ENCODE measurements at places on chromosomes 7 and 10.

- no peaks in the 10 kb centered on the region for H3K27me3 ChIP-seq
- H3K4me3 ChIP-seq: no peak overlapping the region
- no peaks in the 10 kb centered on the region for H3K4me1 ChIP-seq
- H3K36me3 ChIP-seq: no peaks in the 10 kb centered on the region
Measured at GRCh38 chr7:147803606-147804005, 787.0 kb upstream of the C7orf33 start.

GRCh38 chr7:107922886-107923285, 31.9 kb downstream of the DLD start:
- H3K4me1 ChIP-seq: peaks cover 32% of the 10 kb centered on the region
- no peaks in the 10 kb centered on the region for H3K27me3 ChIP-seq
- no peak overlapping the region for H3K4me3 ChIP-seq
- H3K36me3 ChIP-seq: peaks cover 93% of the 10 kb centered on the region
- no peak for ATAC-seq

DNA sequence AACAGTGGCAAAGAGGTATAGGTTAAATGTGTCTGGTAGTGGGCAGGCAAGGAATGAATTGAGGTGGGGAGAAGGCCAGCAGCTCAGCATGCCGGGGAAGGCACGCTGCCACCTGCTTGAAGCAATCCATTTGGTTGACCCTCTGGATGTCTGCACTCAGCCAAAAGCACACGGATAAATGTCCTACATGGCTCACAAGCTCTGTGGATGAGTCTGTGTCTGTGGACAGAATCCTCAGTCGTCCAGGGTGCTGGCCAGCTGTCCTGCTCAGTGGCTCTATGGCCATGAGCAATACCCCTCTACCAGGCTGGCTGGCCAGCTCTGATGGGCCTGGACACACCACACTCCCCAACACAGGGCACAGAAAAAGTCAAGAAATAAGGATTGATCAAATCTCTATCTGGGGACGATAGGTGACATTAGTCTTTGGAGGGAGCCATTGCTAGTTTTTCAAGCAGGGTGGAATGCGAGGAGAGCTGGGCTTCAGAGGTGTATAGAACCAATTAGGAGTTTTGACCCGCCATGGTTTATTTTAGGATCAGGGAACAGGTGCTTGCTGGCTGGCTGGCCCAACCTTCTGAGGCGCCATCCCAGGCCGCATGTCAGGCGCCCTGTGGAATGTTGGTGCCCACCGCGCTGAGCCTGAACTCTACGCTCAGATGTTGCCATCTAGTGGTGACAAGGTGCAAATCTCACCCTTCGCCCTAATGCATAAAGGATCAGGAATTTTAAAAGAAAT, 493.4 kb downstream of the TNS3 start:
- ATAC-seq: no peak
- no peak overlapping the region for H3K4me3 ChIP-seq
- no peak overlapping the region for H3K27ac ChIP-seq
- no peaks in the 10 kb centered on the region for H3K36me3 ChIP-seq
- H3K27me3 ChIP-seq: peaks cover 6% of the 10 kb centered on the region
- H3K4me1 ChIP-seq: no peaks in the 10 kb centered on the region

DNA sequence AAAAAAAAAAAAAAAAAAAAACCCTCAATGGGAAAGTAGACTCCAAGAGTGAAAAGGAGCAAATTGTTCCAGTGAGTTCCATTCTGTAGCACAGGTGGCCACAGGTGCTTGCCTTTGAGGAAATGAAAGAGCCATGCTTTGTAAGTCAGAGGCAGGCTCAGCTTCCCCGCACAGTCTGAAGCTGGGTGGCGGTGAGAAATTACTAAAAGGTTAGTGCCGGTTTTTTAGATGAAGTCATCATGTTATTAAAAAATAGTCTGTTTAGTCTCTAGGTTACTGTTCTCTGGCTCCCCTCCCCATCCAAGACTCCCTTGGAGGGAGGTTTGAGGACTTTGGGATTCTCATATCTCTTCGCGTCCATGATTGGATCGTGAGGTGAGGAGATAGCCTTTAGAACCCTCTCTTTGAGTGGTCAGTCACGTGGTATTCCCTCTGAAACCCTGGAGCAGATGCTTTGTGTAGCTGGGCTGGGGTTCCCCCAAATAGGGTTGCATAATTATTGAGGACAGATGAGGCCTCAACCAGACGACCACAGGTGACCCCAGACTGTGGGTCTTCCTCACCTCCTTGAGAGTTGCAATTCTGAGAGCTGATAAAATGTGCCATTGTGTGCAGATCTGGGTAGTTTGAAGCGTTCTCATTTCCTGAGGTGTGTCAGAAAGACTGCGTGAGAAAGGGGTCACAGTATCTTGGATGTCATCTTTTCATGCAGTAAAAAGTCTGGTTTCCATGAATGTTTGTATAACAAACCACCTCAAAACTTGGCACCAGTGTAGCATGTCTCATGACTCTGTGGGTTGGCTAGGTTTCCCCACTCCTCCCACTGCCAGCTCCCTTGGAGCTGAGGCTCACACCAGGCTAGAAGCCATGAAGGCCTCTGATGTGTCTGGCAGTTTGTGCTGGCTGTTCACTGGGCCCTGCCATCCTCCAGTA, 27.1 kb downstream of the OGDH start:
- no peaks in the 10 kb centered on the region for H3K27me3 ChIP-seq
- H3K4me3 ChIP-seq: peak overlapping the region; percentile 84
- peaks cover 46% of the 10 kb centered on the region for H3K36me3 ChIP-seq
- peak overlapping the region; percentile 99 for H3K27ac ChIP-seq
- H3K4me1 ChIP-seq: peaks cover 70% of the 10 kb centered on the region
- peak; percentile 65 for ATAC-seq

DNA sequence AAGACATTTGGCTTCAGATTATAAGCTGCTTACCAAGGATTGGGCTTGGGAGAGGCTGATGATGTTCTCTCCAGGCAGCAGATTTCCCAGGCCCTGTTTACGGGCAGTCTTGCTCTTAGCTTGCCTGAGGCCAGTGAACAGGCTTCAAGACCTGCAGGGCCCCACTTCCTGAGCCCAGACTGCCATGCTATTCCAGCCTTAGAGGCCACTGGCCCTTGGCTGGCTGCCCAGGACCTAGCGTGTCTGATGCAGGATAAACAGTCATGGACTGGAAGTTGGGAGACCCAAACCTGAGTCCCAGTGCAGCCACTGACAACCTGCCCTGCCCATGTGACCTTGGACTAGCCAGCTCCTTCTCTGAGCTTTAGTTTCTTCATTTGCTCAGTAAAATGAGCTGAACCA, 2.9 kb downstream of the PRXL2A start:
- ATAC-seq: no peak
- no peaks in the 10 kb centered on the region for H3K27me3 ChIP-seq
- peaks cover 7% of the 10 kb centered on the region for H3K36me3 ChIP-seq
- no peak overlapping the region for H3K27ac ChIP-seq
